Left renal cortex interstitium (tissue), 4 donors: ENCODE measurements at places on chromosomes 5 and 9.
A peak's percentile ranks its signal among the peaks of the same experiment; 100 is the strongest.

DNA sequence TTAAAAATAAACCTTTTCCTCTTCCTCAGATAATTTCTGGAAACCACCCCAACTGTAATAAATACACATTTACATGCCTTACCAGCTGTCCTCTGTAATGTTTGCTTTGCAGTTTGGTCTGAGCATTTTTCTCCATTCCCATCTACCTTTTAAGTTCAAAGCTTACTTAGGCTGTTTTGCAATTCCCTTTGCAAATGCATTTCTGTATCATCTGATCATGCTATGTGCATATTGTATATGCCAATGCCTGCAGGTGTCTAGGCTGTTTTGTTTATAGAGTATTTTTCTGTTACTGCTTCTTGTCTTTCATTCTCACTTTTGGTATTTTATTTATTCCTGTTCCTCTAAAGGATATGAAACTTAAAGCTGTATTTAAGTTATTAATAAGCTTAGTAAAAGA, 86.3 kb downstream of the SLC44A1 start:
- DNase-seq = no peak

DNA sequence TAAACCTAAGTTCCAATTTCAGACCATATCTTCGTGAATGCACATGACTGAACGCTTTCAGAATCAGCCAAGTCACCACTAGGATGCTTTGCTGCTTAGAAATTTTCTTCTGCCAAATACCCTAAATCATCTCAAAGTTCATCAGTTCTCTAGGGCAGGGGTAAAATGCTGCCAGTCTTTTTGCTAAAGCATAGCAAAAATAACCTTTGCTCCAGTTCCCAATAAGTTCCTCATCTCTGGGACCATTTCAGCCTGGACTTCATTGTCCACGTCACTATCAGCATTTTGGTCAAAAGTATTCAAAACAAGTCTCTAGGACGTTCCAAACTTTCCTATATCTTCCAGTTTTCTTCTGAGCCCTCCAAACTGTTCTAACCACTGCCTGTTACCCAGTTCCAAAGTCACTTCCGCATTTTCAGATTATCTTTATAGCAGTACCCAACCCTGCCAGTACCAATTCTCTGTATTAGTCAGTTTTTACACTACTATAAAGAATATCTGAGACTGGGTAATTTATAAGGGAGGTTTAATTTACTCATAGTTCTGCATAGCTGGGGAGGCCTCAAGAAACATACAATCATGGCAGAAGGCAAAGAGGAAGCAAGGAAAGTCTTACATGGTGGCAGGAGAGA, 74.8 kb downstream of the NR3C1 start:
- DNase-seq = no peak

DNA sequence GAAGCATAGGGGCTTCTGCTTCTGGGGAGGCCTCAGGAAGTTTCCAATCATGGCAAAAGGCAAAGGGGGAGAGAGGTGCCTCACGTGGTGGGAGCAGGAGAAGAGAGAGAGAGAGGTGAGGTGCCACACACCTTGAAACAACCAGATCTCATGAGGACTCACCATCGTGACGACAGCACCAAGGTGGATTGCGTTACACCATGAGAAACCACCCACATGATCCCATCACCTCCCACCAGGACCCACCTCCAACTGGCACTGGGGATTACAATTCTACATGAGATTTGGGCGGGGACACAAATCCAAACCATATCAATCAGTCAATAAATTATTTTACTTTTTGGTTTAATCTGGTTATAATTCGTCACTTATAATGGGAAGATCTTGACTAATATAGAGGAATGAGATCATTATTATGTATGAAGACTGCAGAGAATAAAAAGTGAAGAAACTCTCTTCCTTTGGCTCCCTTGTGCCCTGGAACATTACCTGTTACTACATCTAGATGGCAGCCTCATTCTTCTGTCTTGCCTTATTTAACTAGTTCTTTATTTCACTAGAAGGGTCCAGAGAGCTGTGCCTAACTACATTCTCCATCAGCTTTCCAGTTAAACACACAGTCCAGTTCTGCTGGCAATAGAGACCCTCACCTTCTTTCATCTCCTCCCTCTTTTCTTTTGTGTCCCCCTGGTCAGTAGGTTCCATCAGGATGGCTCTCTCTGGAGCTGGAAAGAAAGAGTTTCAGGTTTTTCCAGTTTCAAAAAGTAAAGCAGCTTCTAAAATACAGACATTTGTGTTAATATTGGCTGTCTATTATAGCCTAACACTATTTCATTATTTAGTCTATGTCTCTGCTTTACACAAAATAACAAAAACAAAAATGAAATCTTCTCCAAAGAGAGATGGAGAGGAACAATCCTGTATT, 21.7 kb upstream of the SPINK7 start:
- DNase-seq = no peak

DNA sequence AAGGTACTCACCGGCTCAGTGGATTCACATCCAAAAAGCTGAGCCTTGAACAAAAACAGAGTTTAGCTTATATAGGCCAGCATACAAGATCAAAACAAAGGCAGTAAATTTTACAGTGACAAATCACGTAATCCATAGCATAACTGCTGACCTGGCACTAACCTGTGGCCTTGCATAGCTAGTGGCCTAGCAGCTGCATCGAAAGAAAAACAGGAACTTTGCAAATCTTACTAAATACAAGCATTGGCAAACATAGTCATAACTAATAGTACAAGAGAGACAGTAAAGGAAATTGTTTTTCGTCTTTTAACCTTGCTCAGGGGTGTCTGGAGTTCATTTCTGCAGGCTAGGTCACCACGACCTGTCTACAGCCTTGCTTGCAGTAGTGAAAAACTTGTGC, 4.8 kb downstream of the HSDL2 start:
- DNase-seq = no peak

GRCh38 chr5:77322406-77322805, 111.9 kb downstream of the PDE8B start:
- no peak for DNase-seq

DNA sequence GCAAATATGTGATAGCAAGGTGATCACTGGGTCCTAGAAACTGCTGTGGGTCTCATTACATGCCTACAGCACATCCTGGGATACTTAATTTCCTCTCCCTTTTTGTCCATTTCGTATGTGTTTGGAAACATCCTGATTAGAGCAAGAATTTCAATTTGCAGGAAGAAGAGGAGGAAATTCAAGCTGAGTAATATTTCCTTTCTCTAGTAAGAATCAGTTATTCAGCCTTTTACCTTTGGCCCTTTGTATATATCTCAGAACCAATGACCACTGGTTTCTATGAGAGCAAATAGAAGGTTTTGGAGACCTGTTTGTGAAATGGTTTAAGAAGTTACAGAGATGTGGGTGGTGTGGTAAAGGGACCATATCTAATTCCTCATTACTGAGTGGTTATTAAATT, 171.6 kb downstream of the RMI1 start:
- DNase-seq = no peak

GRCh38 chr5:148811756-148812155, 14.7 kb upstream of the ADRB2 start:
- no peak for DNase-seq

- DNase-seq = no peak
Measured at GRCh38 chr5:14272548-14273205, 129.5 kb downstream of the TRIO start.

GRCh38 chr9:133305731-133306130, 30.3 kb downstream of the SURF6 start:
- no peak for DNase-seq

GRCh38 chr9:132773764-132774339, 103.6 kb downstream of the GTF3C4 start:
- DNase-seq = no peak

- no peak for DNase-seq
Measured at GRCh38 chr5:151449297-151449696, 1.9 kb downstream of the SLC36A1 start.

GRCh38 chr9:121082075-121082474, 7.3 kb downstream of the CNTRL start:
- DNase-seq = no peak

DNA sequence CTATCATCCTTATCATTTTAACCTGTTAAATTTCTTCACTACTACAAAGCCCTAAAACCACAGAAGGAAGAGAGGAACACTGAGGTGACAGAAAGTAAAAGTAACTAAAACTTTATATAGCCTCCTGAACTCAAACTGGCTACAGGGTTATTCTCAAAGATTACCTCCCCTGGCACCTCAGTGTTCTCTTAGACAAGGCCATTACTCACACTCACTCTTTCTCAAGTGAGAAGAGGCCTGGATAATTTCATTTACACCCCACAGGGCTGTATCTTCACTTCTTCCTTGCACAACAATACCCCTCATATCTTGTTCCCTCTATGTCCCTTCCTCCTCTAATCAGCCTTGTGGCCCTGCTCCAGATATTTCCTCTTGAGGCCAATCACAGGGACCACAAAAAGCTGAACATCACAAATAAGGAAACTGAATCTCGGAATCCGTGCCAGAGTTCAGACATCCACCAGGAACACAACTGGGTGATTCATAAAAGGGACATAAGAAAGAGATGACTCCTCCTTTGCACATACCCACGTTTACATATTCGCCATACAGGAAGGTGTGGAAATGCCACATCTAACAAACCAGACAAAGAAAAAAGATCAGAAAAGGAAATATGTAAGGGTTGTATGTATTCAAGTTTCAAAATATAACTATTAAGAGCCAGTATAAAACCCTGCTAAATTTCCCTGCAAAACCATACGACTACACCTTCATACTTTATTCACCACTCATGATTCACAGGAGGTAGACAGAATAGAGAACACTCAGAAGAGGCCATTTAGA, 1.7 kb upstream of the KLHL3 start:
- DNase-seq = no peak

- peak; percentile 59 for DNase-seq
Measured at GRCh38 chr9:19940811-19941535, 152.1 kb upstream of the SLC24A2 start.

GRCh38 chr9:116271340-116271739, 117.7 kb downstream of the PAPPA start:
- DNase-seq = no peak

- DNase-seq = no peak
Measured at GRCh38 chr5:61563401-61563800, 231.3 kb downstream of the ZSWIM6 start.

DNA sequence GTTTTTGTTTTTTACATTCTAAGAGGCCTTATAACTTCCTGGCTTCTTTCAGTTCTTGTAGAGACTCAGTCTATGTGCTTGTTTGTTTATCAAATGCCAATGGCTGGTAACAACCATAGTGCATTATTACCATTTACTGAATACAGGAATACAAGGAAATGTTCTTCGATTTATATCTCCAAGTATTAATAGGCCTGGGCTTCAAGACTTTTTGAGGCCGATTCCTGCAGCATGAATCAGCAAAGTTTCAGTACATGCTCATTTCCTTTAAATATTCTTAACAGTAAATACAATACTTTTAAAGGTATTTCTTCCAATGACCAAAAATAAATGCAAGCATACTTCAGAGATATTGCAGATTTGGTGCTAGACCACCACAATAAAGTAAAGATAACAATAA, 535.3 kb downstream of the EFNA5 start:
- no peak for DNase-seq

GRCh38 chr5:39173069-39173468, 46.3 kb downstream of the FYB1 start:
- no peak for DNase-seq

DNA sequence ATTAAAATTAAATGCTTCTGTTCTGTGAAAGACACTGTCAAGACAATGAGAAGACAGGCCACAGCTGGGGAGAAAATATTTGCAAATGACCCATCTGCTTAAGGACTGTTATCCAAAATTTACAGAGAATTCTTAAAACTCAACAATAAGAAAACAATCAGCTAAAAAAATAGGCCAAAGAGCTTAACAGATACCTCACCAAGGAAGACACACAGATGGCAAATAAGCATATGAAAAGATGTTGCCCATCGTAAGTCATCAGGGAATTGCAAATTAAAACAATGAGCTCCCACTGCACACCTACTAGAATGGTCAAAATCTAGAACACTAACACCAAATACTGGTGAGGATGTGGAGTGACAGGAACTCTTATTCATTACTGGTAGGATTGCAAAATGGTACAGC, 10.3 kb downstream of the WNK2 start:
- no peak for DNase-seq

GRCh38 chr9:214648-215493, at the start of gene DOCK8:
Gene DOCK8, plus strand, starts transcription at chr9:214865. Its CDS starts 112 bp downstream, at chr9:214977.
- DNase-seq = no peak

DNA sequence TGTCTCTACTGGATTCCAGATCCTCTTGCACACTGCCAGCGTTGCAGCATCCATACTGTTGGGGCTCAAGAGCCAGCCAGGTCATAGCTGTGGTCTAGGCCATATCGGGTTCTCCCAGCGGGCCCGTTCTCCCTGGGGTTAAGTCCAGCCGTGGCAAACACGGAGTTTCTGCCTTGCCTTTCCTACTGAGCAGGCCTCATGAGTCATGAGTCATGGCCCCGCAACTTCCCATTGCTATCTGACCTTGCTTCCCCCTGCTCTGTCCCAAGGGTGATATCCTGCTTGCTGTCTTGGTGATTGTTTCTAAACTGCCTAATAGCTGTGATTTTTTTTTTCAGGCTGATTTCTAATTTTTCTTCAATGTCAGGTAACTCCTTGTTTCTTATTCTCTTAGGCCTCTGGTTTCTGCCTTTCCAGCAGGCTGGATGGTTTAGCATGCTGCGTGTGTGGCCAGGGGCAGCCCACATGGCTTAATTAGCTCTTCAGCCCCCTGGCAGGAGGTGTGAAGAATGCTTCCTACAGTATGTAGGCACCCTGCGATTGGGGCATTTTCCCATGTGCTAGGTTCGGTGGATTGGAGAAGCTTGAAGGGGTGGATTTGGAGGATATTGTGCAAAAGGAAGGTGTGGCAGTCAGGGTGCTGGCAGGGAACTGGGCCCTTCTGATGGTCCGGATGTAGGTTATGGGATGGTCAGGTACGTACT, 18.7 kb downstream of the DAPK1 start:
- no peak for DNase-seq

DNA sequence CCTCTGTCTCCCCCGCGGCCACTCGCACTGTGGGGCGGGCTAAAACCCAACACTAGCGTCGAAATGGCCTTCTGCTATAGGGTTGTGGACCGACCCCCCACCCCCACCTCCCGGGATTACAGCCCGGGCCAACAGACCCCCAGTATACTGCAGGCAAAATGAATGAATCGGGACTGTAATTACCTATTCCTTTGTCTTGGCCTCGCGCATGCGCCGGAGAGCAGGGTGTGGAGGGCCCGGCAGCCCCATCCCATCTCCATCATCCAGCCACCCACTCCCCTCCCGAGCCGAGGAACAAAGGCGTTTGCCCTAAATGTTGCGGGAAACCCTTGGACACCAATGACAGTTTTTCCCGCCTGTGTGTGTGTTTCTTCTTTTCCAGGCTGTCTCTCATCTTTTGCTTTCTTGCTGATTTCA, 1.6 kb downstream of the BASP1 start:
- DNase-seq = peak; percentile 30

DNA sequence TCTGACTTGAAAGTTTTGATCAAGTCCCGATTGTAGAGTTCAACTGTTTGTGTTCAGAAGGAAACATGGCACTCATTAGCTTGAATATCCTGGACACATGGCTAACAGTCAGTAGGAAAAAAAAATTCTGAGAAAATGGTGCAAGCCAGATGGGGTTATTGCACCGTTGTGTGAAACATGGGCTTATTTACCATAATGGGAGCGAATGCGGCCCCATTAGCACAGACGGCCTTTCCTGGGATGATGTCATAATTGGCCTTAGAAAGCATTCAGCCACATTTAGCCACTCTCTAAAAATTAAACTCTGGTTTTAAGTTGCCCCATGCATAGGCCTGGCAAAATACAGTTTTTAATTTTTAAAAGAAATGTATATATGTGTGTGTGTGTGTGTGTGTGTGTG, 112.1 kb downstream of the IRX2 start:
- DNase-seq = no peak
